ENCODE measurements at places on chromosomes 16 and 17. TPM values are rescaled to one million over a fixed set of nuclear protein-coding genes. Genes with fewer than 3 reads are reported as not detected.

DNA sequence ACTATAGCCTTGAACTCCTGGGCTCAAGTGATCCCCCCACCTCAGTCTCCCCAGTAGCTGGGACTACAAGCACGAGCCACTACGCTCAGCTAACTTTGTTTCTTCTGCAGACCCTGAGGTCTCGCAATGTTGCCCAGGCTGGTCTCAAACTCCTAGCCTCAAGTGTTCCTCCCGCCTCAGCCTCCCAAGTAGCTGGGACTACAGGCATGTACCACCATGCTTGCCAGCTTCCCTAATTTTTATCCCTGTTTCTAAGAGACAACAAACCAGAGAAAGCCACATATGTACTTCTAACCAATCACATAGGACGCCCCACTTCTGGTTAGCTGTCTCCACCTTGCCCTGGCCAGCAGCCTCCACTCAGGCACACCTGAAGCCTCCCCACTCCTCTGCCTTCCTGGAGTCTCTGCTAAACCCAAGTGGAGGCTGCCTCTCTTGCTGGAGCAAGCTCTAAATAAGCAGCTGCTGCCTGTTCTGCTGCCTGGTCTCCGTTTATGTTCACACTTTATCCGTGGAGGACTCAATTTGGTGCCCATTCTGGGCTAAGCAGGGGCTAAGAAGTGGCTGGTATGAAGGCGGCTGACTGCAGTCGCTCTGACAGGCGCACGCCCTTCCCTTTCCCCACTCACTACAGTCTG lies 24.7 kb downstream of the NSMCE1 start:
- DNase-seq: peak; percentile 67

DNA sequence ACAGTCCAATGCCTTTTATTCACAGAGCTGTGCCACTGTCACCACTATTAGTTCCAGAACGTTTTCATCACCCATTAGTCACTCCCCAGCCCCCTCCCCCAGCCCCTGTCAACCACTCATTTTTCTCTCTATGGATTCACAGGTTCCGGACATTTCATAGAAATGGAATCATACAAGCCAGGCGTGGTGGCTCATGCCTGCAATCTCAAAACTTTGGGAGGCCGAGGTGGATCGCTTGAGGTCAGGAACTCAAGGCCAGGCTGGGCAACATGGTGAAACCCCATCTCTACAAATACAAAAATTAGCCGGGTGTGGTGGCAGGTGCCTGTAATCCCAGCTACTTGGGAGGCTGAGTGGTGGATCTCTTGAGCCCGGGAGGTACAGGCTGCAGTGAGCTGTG lies 759 bp upstream of the PAM16 start:
- DNase-seq: no peak

Gene PRAC2
- total RNA-seq: not detected

- DNase-seq: no peak
These were observed 2.9 kb downstream of the SMPD3 start for GRCh38 chr16:68445458-68445857.
